ENCODE measurements at places on chromosomes 7 and 10. TPM values are rescaled to one million over a fixed set of nuclear protein-coding genes. Genes with fewer than 3 reads are reported as not detected.

GRCh38 chr7:24959735-24960485 lies 20.1 kb downstream of the OSBPL3 start:
- no peak for DNase-seq

- no peak for DNase-seq
Observed at GRCh38 chr7:14637968-14638367, 264.6 kb downstream of the DGKB start.

DNA sequence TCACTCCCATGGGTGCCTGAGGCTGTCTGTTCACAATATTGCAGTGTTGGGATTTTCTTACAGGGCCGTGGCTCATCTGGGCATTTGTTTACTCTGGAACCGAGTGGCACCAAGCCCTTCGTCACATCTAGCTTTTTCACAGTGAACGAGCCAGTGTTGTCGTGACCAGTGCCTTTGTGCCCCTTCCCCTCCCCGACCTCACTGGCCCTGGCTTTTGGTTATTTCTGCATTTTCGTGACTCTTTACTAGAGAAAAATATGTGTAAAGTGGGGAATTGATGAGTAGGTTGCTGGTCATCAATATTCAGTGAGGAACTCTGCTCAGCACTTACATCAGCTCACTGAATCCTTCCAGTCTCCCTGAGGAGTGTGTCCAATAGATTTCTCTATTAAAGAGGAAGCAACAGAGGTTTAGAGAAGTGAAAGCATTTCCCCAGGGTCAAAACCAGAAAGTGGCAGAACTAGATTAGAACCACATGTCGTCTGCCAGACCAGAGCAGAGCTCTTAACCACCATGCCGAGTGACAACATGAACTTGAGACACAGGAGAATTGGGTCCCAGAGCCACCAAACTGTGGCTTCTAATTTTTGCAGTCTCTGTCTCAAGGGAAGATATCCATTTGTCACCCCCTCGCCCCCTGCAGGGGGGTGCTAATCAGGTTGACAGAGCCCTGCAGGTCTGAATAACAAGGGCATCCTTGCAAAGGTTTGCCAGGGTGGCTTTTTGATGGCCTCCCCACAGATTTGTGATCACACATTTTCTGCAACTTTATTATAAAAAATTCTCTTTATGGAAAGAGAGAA lies 125.3 kb downstream of the CHN2 start:
- DNase-seq: no peak

- DNase-seq: no peak
Observed at GRCh38 chr10:98394851-98395440, 20.0 kb downstream of the PYROXD2 start.

DNA sequence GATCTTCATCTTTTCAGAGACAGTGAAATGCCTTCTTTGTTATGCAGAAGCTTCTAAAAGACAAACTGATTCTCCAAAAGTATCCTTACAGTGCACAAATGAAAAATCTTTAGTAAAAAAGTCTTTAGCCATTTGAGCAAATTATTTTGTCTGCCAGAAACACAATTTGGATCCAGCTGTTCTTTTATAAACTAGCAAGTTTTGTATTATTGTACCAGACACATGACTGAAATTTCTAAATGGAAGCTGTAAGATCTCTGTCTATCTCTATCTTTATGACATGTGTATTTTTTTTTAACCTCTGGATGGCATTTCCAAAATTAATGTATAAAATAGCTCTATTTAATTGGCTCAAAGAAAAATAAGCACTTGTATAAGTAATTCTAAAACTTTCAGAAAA lies 68.3 kb downstream of the VIPR2 start:
- DNase-seq: no peak

GRCh38 chr10:24950439-24950838 lies 2.0 kb downstream of the PRTFDC1 start:
- no peak for DNase-seq

GRCh38 chr10:132279873-132280645 lies 27.7 kb downstream of the STK32C start:
- no peak for DNase-seq

GRCh38 chr10:125609859-125610258 lies 73.1 kb downstream of the TEX36 start:
- DNase-seq: no peak

DNA sequence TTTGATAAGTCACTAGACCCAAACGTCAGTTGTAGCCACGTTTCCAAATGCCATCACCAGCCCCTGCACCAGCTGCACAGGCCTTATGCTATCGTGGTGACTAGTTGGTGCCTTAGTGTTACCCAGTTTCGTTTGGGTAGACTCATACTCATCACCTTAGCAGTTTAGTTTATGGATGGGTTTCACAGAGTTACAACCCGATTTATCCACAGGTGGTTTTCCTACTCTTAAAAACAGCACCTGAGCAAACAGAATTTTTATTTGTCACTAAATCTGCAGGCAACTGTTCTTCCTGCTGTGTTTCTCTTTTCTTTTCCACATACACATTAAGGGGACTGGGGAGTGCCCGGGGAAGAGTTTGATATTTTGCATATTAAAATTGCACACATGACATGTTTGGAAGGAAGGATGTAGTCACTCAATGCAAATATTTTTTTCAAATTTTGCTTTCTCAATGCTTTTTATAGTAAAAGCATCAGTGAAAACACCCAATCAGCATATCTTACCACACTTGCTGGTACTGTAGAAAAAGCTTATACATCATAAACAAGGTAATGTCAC lies 41.6 kb downstream of the PDSS1 start:
- DNase-seq: no peak

GNA12 gene
- 36.2 TPM for total RNA-seq

EPHA1 gene
- under 0.01 TPM for total RNA-seq

CLRN3 gene
- total RNA-seq: not detected

CASP7 gene
- total RNA-seq: 28.9 TPM

NUTM2B gene
- total RNA-seq: 0.51 TPM

Measured in fibroblast of lung (primary cell).